ENCODE measurements at places on chromosomes 4 and X. TPM values are rescaled to one million over a fixed set of nuclear protein-coding genes. Genes with fewer than 3 reads are reported as not detected.

Gene ADAMTS3
- total RNA-seq: 0.64 TPM

Gene SPON2
- total RNA-seq: 127 TPM

Gene VCX3A
- total RNA-seq: not detected

Gene NAP1L2
- 1.00 TPM for total RNA-seq

Gene STS
- total RNA-seq: 4.9 TPM

Gene GC
- not detected for total RNA-seq

Gene RNF212
- not detected for total RNA-seq

DNA sequence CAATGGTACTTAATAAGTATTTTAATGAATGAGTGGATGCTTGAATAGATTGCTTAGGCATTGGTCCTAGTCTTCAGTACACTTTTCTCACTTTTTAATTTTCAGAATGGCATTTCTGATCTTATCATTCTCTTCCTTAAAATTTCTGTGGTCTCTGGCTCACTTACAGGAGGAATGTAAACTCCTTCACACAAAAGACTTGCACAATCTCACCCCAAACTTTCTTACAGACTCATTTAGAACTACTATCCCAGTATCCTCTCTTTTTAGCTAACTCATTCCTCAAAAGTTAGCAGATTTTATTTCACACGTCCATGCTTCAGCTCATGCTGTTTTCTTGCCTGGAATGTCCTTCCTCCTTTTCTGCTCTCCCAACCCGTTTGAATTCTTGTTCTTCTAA is 350.1 kb downstream of the GRXCR1 start:
- DNase-seq: no peak
- H3K36me3 ChIP-seq: no peaks in the 10 kb centered on the region
- H3K27me3 ChIP-seq: no peaks in the 10 kb centered on the region
- H3K27ac ChIP-seq: no peak overlapping the region
- no peak overlapping the region for H3K4me3 ChIP-seq

DNA sequence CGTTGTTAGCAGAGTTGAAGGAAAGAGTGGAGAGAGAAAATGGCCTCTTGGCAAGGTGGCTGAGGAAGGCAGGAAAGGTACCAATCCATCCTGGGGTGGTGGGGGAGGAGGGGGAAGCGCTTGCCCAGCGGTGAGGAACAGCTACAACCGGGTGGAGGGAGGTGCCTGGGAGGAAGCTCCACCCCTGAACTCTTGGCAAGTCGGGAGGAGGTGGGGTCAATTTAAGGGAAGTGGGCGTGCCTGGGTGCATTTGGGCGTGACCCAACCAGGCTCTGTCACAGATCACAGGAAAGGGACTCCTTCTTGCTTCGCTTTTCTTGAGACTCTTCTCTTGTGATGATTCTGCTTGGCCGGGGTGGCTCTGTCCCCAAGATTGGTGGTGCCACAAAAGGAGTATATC is 41.7 kb downstream of the BCORL1 start:
- no peaks in the 10 kb centered on the region for H3K4me1 ChIP-seq
- H3K4me3 ChIP-seq: no peak overlapping the region
- peak; percentile 84 for DNase-seq

DNA sequence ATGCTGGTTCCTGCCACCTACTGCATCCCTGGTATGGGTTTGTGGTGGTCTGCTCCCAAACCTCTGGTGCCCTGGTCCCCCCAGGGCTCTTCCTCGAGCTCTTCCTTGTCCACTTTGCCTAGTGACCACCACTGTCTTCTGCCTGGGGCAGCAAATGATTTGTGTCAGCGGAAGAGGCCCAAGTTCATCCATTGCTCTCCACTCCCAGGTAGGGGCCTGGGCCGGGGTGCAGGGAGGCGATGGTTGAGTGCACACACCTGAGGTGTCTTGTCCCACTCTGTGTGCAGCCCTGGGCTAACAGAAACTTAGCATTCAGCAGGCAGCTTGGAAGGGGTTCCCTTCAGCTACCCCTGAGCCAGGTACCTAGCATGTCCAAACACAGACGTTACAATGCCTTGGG is 75.6 kb upstream of the SOX3 start:
- H3K4me3 ChIP-seq: no peak overlapping the region
- no peak overlapping the region for H3K27ac ChIP-seq
- no peak for DNase-seq

- no peak overlapping the region for H3K27ac ChIP-seq
- no peak overlapping the region for H3K4me3 ChIP-seq
- H3K36me3 ChIP-seq: no peaks in the 10 kb centered on the region
- no peaks in the 10 kb centered on the region for H3K4me1 ChIP-seq
- no peaks in the 10 kb centered on the region for H3K27me3 ChIP-seq
- peak; percentile 31 for DNase-seq
Observed at GRCh38 chrX:72048510-72049455, 82.9 kb downstream of the RTL5 start.

- no peak for DNase-seq
- no peak overlapping the region for H3K4me3 ChIP-seq
- no peaks in the 10 kb centered on the region for H3K27me3 ChIP-seq
- H3K36me3 ChIP-seq: no peaks in the 10 kb centered on the region
- H3K4me1 ChIP-seq: no peaks in the 10 kb centered on the region
Observed at GRCh38 chrX:153365670-153366069, 31.7 kb downstream of the ZNF275 start.

- H3K36me3 ChIP-seq: no peaks in the 10 kb centered on the region
- DNase-seq: no peak
- H3K27me3 ChIP-seq: no peaks in the 10 kb centered on the region
- no peak overlapping the region for H3K4me3 ChIP-seq
- H3K4me1 ChIP-seq: no peaks in the 10 kb centered on the region
- H3K27ac ChIP-seq: no peak overlapping the region
Observed at GRCh38 chr4:69731847-69732246, 28.6 kb downstream of the SULT1B1 start.

DNA sequence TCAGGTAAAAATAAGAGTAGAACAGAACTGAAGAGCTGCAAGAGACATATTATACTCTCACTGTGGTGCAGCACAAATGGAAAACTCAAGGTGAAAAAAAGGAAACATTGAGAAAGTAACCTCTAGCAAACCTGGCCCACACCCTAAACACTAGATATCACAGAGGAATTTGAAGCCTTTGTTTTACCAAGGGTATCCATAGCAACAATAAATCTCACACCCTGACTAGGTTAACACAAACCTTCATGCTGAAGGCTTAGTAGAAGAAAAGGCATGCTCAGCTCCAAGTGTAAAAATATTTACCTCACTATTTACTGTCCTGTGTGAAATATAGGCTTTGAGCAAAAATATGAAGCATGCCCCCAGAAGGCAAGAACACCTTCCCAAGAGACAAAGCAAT is 61.9 kb upstream of the TAB3 start:
- H3K27me3 ChIP-seq: no peaks in the 10 kb centered on the region
- H3K4me3 ChIP-seq: no peak overlapping the region
- no peak for DNase-seq
- H3K36me3 ChIP-seq: no peaks in the 10 kb centered on the region

DNA sequence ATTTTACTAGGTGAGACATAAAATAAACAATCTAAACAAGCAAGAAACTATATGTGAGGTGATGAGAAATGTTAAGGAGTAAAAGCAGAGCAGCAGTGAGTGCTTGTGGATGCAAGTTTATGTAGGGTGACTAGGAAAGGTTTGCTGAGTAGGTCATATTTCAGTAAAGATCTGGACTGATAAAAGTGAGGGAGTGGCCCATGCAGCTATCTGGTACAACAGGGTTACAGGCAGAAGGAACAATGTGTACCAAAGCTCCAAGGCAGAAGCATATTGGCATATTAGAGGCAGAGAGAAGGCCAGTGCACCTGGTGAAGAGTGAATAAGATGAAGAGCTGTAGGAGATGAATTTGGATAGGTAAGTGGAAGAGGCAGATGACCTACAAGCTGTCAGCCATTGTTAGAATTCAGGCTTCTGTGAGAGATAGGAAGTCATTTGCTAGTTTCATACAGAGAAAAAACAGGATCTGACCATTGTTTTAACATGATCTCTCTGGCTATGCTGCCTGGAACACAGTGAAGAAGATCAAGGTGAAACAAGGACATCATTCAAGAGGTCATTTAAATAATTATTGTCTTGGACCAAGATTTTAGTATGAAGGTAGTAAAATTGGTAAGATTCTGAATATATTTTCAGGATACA is 274.6 kb downstream of the ANKRD50 start:
- no peak overlapping the region for H3K4me3 ChIP-seq
- DNase-seq: peak; percentile 19
- H3K36me3 ChIP-seq: no peaks in the 10 kb centered on the region
- no peaks in the 10 kb centered on the region for H3K27me3 ChIP-seq
- peak overlapping the region; percentile 1 for H3K27ac ChIP-seq
- no peaks in the 10 kb centered on the region for H3K4me1 ChIP-seq

GRCh38 chr4:7854216-7854615 is 85.4 kb downstream of the AFAP1 start:
- peaks cover 5% of the 10 kb centered on the region for H3K4me1 ChIP-seq
- no peak overlapping the region for H3K27ac ChIP-seq
- no peak for DNase-seq
- H3K36me3 ChIP-seq: no peaks in the 10 kb centered on the region

- H3K36me3 ChIP-seq: no peaks in the 10 kb centered on the region
- no peaks in the 10 kb centered on the region for H3K4me1 ChIP-seq
- no peak overlapping the region for H3K27ac ChIP-seq
- no peak for DNase-seq
Observed at GRCh38 chr4:171710743-171711142, 102.5 kb upstream of the GALNTL6 start.

GRCh38 chr4:11010624-11011023 is 326.1 kb upstream of the CLNK start:
- no peak overlapping the region for H3K4me3 ChIP-seq
- H3K36me3 ChIP-seq: no peaks in the 10 kb centered on the region
- no peaks in the 10 kb centered on the region for H3K4me1 ChIP-seq
- no peak overlapping the region for H3K27ac ChIP-seq

DNA sequence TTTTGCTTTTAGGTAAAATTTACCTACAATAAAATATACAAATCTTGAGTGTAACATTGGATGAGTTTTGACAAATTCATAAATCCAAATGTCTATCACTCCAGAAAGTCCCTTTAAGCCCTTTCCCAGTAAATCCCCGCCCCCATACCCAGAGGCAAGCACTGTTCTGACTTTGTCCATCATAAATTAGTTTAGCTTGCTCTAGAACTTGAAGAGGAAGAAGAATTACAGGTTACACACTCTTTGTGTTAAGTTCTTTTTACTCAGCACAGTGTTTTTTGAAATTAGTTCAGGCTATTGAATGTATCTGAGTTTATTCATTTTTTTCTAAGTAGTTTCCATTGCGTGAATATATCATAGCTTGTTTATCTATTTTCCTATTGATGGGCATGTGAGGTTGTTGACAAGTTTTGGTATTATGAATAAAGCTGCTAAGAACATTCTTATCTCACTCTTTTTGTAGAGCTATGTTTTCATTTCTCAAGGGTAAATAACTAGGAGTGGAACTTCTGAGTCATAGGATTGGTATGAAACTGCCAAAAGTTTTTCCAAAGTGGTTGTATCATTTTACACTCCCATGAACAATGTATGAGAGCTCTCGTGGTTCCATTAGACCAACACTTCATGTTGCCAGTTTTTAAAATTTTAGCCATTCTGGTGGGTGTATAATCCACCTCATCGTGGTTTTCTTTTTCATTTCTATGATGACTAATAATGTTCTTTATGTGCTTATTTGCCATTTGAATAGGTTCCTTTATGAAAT is 22.4 kb upstream of the HPSE start:
- no peaks in the 10 kb centered on the region for H3K36me3 ChIP-seq
- no peak for DNase-seq
- H3K27me3 ChIP-seq: no peaks in the 10 kb centered on the region
- no peak overlapping the region for H3K27ac ChIP-seq
- H3K4me3 ChIP-seq: no peak overlapping the region

GRCh38 chr4:186984105-186984644 is 260.5 kb upstream of the FAT1 start:
- H3K4me3 ChIP-seq: no peak overlapping the region
- H3K36me3 ChIP-seq: no peaks in the 10 kb centered on the region
- H3K4me1 ChIP-seq: no peaks in the 10 kb centered on the region
- no peak overlapping the region for H3K27ac ChIP-seq

GRCh38 chr4:13984991-13985800 is 357.7 kb upstream of the BOD1L1 start:
- no peaks in the 10 kb centered on the region for H3K4me1 ChIP-seq
- H3K4me3 ChIP-seq: no peak overlapping the region
- H3K27me3 ChIP-seq: no peaks in the 10 kb centered on the region
- DNase-seq: no peak
- no peaks in the 10 kb centered on the region for H3K36me3 ChIP-seq

- no peaks in the 10 kb centered on the region for H3K4me1 ChIP-seq
- no peaks in the 10 kb centered on the region for H3K36me3 ChIP-seq
- no peaks in the 10 kb centered on the region for H3K27me3 ChIP-seq
- no peak overlapping the region for H3K27ac ChIP-seq
- DNase-seq: no peak
Observed at GRCh38 chrX:76802708-76803107, 375.2 kb downstream of the MAGEE1 start.

GRCh38 chr4:74449571-74450297 is 4.8 kb downstream of the AREG start:
- peaks cover 4% of the 10 kb centered on the region for H3K4me1 ChIP-seq
- H3K27ac ChIP-seq: no peak overlapping the region
- H3K27me3 ChIP-seq: no peaks in the 10 kb centered on the region
- no peak for DNase-seq
- H3K36me3 ChIP-seq: no peaks in the 10 kb centered on the region

GRCh38 chr4:38769441-38769840 is 13.3 kb downstream of the TLR10 start:
- no peaks in the 10 kb centered on the region for H3K4me1 ChIP-seq
- no peaks in the 10 kb centered on the region for H3K36me3 ChIP-seq
- no peak overlapping the region for H3K4me3 ChIP-seq

DNA sequence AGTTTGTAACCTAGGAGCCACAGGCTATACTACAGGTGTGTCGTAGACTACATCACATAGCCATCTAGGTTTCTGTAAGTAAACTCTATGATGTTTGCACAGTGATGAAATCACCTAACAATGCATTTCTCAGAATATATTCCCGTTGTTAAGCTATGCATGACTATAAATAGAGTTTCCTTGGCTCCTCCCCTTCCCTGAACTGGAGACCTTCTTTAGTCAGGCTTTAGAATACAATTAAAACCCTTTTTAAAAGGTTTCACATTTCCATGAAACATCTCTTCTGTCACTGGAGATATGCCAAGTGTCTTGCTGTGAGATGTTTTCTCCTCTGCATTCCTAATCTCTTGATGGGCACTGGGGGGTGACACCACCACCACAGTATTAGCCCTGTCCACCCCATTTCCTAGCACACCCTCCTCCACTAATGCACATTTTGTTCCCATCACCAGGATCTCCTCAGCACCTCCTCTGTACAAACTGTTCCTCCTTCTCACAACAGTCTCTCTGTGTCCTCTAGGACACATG is 334.6 kb upstream of the CPEB2 start:
- DNase-seq: no peak
- no peaks in the 10 kb centered on the region for H3K36me3 ChIP-seq
- no peaks in the 10 kb centered on the region for H3K27me3 ChIP-seq
- H3K4me1 ChIP-seq: no peaks in the 10 kb centered on the region
- H3K4me3 ChIP-seq: no peak overlapping the region

DNA sequence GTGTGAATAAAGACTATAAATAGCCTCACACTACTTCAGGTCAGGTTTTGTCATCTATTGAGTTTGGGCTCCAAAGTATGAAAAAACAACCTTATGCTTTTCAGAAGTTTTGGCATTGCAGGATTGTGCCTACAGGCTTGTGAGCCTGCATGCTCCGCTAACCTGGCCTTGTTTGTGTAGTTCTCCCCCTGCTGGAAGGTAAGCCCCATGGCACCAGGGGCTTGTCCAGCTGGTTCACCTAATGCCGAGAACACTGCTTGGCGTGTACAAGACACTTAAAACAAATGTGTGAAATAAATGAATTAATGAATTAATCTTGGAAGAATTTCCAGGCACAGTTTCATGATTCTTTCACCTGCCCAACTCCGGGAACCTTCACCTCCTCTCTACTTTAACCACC is 1.8 kb upstream of the HSD17B10 start:
- H3K27ac ChIP-seq: no peak overlapping the region
- peak; percentile 67 for DNase-seq
- peaks cover 8% of the 10 kb centered on the region for H3K4me1 ChIP-seq
- no peak overlapping the region for H3K4me3 ChIP-seq

Measured in transverse colon (tissue), 4 donors.